ENCODE measurements at places on chromosomes 5 and 9.

GRCh38 chr9:77486968-77487367, 161.2 kb downstream of the GNA14 start:
- DNase-seq = no peak

- DNase-seq = no peak
Observed at GRCh38 chr5:74885170-74885569, 19.0 kb upstream of the FAM169A start.

DNA sequence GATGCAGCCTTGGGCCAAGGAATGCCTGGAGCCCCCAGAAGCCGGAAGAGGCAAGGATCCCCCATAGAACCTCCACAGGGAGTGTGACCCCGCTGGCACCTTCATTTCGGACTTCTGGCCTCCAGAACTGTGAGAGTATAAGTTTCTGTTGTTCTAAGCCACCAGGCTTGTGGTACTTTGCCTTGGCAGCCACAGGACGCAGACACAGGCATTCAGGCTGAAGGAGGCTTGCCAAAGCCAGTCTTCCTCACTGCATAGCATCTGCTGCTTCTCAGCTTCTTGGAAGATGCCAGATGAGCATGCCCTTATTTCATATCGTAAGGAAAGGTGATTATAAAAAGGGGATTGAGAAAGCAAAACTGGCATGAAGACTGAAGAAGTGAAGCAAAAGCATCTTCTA, 61.1 kb upstream of the TAS2R1 start:
- DNase-seq = no peak

DNA sequence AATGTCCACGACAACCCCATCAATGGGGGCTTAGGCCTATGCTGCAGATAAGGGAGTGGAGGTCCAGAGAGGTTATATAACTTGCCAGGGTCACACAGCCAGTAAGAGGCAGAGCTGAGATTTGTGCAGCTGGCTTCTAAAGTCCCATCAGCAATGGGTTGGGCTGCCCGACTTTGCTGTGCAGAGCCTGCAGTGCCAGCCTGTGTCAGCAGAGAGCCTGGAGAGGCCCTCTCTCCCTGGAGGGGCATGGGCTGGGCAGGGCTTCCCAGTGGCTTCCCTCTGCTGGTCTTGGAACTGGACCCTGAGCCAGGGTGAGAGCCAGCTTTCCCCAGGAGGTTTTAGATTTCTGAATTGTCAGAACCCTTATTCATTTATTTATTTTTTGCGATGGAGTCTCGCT, 77.2 kb upstream of the RAPGEF1 start:
- no peak for DNase-seq

DNA sequence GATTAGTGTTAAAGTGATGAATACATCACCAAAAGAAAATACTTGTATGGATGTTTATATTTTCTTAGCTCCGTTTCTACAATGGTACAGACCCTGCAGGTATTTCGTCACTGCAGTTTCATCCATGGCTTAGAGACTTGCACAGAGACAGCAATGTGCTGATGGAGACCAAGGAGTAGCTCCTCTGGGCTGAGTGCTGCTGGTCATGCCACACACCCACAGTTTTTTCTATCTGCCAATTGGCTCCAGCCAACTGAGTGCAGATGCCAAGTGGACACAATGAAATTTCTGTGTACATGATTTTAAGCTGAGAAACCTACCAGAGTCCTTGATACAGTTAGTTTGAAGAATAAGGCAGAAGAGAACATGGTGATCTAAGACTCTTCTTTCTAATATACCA, 145.9 kb upstream of the ADCY2 start:
- no peak for DNase-seq

DNA sequence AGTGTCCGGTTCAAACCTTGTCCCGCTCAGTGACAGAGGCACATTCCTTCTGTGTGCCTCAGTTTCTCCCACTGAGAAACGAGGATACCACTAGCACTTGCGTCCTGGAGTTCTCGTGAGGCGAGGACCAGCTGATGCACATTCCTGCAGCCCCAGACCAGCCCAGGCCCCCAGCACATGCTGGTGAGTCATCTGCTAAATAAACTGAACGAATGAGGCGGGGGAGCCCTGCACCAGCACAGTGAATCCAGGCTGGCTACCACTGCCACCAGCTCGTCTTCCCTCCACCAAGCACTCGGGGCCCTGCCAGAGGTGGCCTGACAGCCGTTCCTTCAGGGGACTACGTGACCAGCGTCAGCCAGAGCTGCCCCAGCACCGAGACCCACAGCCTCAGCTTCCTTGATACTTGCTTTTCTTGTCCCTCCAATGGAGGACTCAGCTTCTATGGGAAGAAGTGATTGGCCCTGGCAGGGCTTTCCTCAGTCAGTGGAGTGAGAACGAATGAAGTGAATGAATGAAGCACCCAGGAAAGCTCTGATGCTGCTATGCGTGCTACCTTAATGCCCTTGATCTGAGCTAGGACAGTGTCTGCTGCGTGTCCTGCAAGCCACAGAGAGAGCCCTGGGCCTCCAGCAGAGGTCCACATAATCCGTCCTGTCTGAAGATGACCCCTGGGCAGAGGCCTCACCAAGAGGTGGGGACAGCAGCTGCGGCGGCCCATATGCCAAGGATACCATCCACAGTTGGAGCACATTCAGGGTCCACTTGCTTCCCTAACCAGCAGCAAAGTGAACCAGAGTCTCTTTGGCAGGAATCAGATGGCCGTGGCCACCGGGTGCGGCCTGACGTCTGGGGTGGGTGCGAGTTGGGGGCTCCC, 13.5 kb upstream of the BARX1 start:
- no peak for DNase-seq

- DNase-seq = no peak
Observed at GRCh38 chr5:12023614-12024241, 119.5 kb upstream of the CTNND2 start.

DNA sequence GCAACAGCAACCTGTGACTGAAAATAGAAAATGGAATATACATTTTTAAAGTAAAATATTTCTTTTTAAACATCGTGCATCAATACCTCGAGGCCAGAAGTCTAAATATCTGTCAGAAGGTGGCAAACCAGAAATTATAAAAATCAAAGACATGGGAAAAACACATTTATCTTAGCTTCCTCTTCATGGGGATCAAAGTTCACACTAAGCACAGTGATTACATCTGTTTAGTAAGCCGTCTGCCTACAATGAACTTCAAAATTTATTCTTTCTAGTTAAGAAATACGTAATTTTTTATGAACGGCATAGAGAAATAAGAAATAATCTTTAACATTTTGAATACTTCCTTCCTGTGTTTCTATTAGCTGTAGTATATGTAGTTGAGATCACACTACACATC, 17.9 kb upstream of the SV2C start:
- no peak for DNase-seq

GRCh38 chr9:133533857-133534256, 647 bp upstream of the ADAMTSL2 start:
- DNase-seq = no peak

GRCh38 chr5:1751026-1751863, 48.4 kb downstream of the MRPL36 start:
- DNase-seq = no peak

DNA sequence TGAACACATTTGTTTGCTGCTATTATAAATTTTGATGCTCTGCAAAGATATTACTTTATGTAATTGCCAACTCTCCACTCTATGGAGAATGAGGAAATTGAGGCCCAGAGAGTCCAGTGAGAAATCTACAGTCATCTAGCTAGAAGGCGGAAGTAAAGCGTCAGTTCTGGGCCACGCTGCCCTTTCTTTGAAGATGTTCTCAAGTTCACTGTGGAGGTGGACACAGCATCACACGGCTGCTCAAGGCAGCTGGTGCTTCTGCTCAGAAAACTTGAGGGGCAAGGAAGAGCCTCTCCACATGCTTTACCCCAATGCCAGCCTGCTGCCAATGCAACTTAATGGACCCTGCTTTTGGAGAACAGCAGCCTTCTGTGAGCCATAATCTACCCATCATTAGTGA, 96.3 kb downstream of the TTLL11 start:
- no peak for DNase-seq

- DNase-seq = no peak
Observed at GRCh38 chr5:36481454-36482120, 124.8 kb upstream of the SLC1A3 start.

DNA sequence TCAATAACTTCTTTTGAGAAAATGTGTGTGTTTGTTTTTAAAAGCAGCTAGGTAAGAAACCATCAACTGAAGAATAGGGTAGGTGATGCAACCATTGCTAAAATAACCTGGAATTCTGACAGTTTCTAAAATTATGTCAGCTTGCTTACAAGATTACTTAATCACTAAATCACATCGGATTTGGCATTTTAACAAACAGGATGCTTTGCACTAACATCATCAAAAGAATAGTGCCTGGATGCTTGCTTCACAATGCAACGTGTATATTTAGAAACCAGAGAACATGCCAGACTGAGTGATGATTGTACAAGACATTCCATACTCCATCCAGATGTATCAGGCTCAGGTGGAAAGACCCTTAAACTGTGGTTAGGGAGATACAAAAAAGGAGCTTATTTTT, 43.9 kb downstream of the PAM start:
- no peak for DNase-seq

- no peak for DNase-seq
Observed at GRCh38 chr9:89474939-89475338, 23.0 kb downstream of the SEMA4D start.

DNA sequence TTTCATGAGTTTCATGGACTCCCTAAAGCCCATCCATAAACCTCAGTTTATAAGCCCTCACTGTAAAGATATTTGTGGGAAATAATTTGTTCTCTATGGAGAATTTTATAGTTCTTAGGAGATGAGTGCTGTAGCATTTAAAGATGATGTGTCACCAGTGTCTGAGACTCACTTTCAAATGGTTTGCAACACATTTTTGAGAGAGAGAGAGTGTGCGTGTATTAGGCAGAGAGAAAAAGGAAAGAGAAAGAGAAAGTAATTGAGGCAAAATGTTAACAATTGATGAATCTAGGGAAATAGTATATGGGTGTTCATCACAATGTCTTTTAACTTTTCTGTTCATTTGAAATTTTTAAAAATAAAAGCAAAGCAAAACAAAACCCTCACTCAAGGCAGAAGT, 479.0 kb downstream of the ZSWIM6 start:
- no peak for DNase-seq

DNA sequence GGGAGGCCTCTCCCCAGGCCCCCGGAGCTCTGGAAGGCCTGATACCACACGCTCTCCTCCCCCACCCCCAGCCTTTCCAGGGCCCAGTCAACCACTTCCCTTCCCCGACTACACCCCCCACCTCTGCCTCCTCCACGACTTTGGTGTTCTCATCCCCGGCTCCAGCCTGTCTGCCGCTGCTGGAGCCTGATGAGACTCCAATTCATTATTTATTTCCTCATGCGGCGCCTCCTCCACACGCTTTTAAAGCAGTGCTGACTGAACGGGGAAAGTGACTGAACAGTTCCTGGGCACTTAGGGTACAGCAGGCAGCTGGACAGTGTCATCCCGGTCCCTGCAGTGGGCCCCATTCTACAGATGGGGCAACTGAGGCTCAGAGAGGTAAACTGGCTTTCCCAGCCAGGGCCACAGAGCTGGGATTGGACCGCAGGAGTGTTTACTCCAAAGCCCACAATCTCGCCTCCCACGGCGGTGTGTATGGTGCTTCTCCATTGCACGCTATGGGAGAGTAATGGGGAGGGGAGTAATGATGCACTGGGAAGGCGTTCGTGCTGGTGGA, 15.9 kb upstream of the RPL26L1 start:
- no peak for DNase-seq

DNA sequence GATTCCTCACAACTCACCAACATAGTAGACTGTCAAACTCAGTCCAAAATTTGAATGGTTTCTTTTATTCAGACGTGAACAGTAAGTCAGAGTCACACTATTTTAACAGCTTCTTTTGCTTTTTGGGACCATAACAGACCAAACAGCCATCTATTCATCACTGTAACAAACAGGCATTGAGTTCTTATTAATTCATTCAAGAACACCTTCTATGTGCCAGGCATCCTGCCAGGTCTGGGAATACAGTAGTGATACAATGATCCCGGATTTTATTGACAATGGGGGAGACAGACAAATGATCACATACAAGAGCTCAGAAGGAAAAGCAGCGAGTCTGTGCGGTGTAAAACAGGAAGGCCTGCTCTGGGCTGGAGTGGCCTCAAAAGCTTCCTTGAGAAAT, 153.3 kb upstream of the ERCC6L2 start:
- DNase-seq = no peak

- DNase-seq = no peak
Observed at GRCh38 chr9:78777747-78778146, 480.8 kb downstream of the PSAT1 start.

DNA sequence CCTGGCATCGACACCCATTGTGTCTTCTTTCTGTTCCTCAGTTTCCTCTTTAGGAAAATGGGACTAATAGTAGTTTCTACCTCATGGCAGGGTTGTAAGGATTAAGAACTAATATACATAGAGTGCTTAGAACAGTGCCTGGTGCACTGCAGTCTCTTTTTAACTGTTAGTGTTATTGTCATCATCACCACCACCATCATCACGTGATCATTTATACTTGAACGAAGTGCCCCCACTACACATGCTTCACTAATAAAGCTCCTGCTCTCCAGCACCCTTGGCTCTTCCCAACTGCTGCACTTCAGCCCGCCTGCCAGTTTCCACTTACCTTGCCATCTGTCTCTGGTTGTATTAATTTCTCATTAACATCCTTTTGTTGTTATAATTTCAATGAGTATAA, 35.8 kb upstream of the MAST4 start:
- DNase-seq = no peak

DNA sequence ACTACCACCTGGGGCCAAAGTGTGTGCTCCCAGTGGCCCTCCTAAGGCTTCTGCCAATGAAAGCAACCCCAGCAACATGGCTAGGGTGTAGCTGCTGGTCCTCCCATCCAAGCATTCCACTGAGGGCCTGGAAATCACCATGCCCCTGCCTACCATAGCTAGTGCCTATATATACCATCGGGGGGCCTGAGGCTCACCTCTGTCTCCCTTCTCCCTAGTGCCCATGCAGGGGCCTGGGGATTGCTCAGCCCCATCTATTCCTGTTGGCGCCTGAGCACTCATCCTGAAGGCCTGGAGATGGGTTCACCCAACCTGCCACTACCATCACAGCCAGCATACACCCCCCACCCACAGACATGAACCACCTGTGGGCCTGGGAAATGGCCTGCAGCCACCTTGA, 367.3 kb downstream of the RAB3C start:
- no peak for DNase-seq

DNA sequence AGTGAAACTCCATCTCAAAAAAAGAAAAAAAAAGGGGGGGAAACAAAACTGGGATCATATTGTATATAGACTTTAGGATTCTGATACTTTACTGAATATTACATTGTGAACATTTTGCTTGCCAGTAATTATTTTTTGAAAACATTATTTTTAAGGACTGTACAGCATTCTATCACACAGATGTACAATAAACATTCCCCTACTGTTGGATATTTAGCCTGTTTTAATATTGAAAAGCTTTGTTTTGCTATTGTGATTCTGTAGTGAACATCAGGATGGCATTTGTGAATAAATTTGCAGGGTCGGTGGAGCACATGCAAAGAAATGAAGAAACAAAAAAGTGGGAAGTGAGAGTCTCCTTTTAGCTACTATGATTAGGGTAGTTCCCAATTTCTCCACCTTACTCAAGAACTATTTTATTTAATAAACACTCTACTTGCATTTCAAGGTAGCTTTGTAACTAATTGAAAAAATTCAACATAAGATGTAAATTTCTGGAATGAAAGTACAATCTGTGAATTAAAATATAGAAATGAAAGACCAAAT, 18.7 kb downstream of the RASGRF2 start:
- DNase-seq = no peak

- no peak for DNase-seq
Observed at GRCh38 chr5:151580239-151580638, 10.9 kb downstream of the FAT2 start.

Measured in GM12892 (cell line).